ENCODE measurements at places on chromosomes 7 and 10.
A peak's percentile ranks its signal among the peaks of the same experiment; 100 is the strongest.

DNA sequence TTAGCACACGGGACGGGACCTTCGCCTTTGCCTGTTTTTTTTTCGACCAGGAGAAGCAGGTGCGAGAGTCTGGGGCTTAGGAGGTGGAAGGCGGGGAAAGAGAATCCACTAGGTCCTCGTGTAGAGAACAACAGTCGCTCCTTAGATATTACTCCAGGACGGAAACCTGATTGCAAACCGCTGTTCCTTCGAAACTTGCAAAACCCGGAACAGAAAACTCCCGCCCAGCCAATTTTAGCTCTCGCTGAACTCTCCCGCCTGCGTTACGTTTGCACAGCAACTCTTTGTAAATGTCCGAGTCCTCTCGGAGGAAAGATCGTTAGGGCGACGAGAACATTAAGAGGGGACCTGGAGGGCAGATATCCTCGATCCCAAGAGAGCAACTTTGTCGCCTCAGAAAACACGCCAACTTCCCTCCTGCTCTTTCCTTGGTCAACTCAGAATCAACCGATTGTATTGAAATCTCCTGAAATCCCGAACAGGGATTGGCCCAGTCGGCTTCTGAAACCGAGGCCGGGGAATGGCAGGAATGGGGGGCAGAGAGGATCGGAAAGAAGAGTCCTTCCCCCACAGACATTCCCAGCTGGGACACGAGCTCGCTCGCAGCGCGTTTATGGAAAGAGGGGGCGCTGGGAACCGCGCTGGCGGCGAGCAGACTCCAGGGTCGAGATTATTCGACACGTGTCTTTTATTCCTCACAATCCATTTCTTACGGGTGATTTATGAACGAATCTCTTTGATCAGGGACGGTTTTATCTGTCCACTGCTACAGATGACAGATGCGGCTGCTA is 9.9 kb downstream of the TWIST1 start:
- DNase-seq: peak; percentile 39

DNA sequence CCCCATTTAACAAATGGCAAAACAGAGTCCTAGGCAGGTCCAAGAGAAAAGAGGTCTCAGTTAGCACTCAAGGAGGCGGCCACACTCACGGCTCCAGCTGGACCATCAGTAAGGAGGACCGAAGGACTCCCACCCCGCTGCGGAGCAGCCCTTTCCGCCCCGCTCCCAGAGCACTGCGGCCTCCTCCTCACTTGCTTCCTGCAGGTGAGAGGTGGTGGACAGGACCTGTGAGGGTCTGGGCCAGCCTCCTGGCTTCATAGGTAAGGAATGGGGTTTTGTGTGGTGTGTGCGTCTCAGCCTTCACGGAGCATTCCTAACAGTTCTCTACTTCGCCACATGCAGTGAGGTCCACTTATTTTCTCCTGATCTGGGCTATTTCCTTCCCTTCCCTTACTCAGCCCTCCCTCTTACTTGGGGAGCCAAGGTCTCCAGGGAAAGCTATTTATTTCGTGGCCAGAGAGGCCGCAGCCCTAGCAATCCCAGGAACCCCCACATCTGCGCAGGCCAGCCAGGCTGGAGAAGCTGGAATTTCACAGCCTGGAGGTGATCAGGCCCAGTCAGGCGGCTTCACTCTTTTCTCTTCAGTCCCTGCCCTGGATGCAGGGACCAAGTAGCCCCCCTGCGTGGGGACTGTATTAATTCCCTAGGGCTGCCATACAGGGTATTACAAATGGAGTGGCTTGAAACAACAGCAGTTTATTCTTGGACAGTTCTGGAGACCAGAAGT is 45.9 kb downstream of the ZNF783 start:
- DNase-seq: no peak

- no peak for DNase-seq
Measured at GRCh38 chr10:12556039-12556438, 206.7 kb downstream of the CAMK1D start.

- DNase-seq: no peak
Measured at GRCh38 chr7:146826329-146826728, 709.7 kb downstream of the CNTNAP2 start.

GRCh38 chr10:107450056-107450455 is 285.6 kb upstream of the SORCS1 start:
- no peak for DNase-seq

DNA sequence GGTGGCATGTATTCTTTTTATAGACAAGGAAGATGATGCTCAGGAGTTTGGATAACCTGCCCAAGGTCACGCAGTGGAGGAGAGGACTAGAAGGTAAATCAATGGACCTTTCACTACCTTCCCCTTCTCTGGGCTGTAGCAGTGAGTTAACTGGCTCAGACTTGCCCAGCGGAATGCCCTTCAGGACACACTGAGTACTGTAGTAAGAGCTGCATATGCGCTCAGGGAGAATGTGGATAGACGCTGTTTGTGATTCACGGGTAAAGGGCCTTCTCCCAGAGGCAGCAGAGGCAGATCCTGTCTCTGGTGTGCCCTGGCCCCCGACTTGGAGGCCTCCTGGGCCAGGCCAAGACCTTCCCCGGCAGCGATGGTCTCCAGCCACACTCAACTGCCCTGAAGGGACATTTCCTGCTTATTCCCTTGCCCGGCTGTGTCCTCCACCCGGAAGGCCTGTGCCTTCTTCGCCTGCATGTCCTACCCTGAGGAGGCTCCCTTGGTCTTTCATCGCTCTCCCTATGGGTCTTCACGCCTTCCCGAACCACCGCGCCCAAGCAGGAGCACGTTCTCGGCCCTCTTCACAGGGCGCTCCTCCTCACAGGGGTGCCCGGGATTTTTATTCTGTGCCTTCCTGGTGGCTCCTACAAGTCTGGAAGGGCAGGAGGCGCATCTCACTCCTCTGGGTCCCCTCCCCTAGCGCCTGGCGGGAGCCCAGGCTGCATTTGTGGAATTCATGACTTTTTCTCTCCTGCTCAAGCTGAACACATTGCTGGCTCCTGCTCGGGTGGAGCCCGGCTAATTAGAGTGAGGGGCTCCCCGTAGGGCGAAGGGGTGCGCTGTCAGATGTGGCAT is 1.8 kb upstream of the IKZF1 start:
- no peak for DNase-seq

DNA sequence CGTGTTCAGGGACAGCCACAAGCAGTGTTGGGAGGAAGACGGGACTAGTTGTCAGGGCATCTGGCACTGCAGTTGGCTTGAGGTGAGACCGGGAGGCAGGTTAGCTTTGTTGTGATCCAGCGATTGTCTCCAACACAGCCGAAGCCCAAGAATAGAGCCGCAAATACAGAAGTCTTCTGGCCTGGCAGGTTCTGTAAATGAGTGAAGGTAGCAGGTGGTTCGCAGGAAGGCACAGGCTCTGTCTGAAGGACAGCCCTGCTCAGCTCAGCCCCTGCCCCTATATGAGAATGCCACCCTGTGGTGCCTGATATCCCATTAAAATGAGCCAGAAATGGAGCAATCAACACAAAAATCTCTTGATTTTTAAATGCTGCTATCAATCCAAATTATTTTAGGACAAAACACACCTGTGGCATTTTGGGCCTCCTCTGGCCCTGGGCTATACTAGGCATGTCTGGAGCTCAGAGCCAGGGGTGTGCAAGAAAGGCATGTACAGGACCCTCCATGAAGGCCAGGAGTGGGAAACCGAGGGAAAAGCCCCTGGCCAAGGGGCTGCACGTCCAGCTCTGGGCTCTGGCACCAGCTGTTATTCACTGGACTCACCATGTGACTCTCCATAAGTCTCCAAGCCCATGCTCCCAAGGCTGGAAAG is 11.2 kb upstream of the C10orf71 start:
- no peak for DNase-seq

DNA sequence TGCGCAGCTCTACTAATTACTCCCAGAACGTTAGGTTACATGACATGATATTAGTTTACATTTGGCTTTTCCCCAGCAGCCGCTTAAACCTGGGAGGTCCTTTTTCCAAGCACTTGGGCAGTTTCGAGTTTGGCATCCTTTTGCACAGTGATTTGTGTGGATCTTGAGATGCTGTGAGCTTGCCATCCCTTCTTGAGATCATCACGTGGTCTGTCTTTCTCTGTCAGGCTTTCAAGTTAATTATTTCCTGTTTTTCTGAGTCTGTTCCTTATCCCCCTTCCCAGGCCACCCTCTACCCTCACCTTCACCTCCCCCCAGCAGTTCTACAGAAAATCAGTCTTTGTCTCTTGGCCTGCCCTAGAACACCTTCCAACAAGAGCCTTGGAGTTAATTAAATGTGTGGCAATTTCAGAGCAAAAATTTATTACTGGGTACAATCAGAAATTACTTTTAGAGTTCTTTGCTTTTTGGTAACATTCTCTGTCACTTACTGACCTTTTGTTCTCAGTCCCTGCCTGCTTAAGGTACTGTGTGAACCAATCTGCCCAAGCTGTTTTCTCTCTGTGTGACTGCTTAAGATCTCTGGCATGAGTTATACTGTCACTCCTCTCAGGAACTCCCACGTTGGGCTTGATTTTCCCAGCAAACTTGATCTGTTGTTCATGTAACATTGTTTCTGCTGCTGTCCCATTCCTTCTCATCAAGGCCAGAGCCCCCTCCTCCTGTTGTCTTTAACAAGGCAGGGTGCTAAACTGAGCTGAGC is 3.1 kb upstream of the SLF2 start:
- no peak for DNase-seq

DNA sequence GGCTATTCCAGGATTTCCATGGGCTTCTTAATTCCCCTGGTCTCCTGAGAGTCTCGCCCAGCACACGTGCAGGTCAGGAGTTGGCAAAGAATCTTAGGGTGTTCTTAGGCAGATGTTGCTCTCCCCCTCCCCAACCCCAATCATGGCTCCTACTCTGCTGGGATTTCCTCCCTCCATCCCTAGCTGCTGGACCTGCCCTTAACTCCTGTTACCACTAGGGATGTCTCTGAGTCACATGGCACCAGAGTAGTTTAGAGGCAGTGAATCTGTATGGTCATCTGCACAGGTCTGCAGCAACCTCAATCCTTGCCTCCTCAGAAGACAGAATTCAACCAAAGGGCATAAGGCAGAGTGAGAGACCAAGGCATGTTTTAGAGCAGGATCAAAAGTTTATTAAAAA is 51.8 kb upstream of the CHST3 start:
- no peak for DNase-seq

GRCh38 chr10:70602665-70603448 is at the start of gene PRF1:
PRF1 (minus strand) TSS chr10:70602741; CDS start chr10:70600902, 1,839 bp downstream.
- DNase-seq: peak; percentile 57

GRCh38 chr10:98435178-98435577 is 11.6 kb downstream of the HPS1 start:
- no peak for DNase-seq

DNA sequence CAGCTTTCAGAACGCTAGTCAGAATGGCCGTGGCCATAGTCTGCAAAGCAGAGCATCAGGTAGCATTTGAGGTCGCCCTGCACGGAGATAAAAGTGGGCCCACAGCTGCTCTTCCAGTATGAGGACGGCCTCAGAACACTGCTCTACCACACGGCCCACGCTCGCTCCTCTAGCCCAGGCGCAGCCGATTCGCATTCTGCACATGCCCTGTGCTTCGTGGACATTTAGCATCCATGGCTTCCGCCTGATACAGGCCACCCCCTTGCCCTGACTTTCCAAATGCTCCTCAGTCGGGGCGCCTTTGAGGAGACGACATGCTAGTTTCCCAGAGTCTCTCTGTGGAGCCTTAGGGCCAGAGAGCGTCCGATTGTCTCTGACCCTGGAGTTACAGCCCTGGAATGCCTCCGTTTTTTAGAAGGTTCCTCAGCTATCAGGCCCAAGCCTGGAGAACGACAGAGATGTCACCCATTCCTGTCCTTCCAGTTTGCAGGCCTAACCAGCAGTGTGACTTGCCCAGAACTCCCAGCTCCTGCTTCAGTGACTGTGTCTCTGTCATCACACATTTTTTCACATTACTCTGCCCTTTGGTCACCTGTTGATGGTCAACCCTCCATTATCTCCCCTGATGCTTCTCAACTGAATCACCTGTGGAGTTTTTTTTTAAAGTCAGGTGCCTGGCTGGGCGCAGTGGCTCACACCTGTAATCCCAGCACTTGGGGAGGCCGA is 14.3 kb downstream of the STRA8 start:
- no peak for DNase-seq

- DNase-seq: no peak
Measured at GRCh38 chr10:81704596-81704995, 170.4 kb upstream of the NRG3 start.

- no peak for DNase-seq
Measured at GRCh38 chr7:84281518-84281917, 86.9 kb upstream of the SEMA3A start.

DNA sequence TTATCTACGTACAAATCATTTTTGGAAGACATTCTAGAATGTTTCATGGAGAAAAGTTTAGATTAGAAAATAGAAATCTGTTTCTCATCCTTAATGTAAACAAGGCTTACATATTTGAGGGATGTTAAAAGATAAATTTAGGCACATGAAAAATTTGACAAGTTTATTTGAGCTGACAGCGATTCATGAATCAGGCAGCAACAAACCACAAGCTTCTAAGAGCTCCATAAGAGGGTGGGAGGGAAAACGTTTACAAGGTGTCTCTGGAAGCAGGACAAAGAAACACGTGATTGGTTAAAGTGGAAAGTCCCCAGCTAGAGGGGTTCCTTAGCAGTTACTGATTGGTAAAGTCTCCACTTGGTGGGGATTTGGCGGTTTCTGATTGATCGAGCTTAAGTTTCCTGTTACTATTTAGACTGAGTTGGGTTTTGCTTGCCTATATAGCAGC is 228.9 kb upstream of the PITRM1 start:
- no peak for DNase-seq

DNA sequence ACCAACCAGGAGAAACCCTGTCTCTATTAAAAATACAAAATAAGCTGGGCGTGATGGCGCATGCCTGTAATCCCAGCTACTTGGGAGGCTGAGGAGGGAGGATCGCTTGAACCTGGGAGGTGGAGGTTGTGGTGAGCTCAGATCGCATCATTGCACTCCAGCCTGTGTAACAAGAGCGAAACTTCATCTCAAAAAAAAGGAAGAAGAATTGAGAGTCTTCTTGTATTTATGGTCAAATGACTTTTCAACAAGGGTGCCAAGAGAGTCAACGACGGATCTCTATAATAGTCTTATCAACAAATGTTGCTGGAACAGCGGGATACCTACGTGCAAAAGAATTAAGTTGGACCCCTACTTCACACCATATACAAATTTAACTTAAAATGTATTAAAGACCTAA is 21.6 kb upstream of the JAZF1 start:
- DNase-seq: no peak

DNA sequence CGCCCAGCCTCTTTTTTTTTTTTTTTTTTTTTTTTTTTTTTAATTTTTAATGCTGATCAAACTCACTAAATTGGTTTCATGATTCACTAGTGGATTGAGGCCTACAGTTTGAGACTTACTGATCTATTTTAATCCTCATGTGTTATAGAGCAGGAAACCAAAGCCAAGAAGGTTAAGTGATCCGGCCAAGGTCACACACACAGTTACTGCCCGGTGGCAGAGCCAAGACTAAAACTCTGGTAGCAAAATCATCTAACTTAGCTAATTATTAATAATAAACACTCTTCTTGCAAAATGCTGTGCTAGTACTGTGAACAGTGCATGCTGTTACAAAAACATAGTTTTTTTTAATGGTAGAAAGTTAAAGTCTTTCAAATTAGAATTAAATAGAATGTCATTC is 188.3 kb upstream of the NFE2L3 start:
- no peak for DNase-seq
